ENCODE measurements at places on chromosomes 2 and 18.

- DNase-seq, result no peak
These were observed 119.4 kb downstream of the SEPTIN10 start for GRCh38 chr2:109494351-109494750.

GRCh38 chr2:149994057-149994728 is 406.6 kb upstream of the MMADHC start:
- no peak for DNase-seq

DNA sequence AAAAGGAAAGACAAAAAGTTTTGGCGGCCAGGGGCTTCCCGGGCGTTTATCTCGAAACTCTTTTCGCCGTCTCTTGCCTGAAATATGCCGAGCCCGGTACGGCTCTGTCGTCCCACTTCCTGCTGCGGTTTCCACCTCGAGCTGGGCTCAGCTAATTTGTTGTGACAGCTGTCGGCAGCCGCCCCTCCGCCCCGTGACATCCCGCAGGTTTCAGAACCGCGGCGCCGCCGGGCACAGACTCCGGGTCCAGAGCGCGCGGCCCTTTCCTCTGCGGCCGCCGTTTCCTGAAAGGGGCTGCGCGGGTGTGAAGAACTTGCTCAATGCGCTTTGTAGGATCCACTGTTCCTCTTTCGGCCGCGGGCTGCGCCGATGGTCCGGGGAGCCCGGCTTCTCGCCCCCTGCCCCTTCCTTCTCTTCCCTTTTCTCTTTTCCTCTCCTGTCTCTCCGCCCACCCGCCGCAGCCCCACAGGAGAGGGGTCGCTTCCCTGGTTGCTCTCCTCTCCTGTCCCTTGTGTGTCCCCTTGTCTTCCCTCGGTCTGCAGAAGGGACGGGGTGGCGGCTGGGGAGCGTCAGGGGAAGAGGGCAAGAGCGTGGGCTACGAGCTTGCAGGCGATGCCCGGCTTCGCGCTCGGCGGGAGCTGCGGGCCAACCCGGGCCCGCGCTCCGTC is 648 bp downstream of the ARID5A start:
- peak; percentile 70 for DNase-seq

DNA sequence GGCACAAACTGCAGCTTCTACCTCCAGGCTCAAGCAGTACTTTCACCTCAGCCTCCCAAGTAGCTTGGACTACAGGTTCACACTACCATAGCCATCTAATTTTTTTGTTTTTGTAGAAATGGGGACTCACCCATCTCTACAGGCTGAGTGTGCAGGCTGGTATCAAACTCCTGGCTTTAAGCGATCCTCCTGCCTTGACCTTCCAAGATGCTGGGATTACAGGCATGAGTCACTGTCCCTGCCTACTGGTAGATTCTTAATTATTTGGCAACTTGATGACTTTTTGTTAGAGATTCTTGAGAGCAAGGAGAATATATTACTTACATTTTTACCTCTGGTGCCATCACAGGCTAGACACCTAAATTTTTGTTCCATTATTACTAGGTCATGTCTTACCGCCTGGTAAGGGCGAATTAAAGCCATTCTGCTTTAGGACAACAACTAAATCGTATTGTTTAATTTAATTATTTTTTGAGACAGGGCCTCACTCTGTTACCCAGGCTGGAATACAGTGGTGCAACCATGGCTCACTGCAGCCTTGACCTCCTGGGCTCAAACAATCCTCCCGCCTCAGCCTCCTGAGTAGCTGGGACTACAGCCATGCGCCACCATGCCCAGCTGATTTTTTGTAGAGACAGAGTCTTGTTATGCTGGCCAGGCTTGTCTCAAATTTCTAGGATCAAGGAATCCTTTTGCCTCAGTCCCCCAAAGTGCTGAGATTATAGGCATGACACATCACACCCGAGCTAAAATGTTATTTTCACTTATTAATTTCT is 15.7 kb downstream of the DYNC1I2 start:
- DNase-seq, result no peak

DNA sequence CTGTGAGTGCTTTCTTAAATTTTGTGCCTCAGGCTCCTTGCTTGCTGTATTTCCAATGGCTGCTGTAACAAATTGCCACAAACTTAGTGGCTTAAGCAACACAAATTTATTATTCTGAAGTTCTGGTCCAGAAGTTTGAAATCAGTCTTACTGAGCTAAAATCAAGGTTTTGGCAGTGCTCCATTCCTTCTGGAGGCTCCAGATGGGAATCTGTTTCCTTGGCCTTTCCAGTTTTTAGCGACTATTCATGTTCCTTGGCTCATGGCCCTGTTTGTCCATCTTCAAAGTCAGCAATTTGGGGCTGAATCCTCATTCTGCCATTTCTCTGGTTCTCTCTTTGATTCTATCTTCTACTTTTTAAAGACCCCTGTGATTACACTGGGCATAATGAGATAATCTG is 31.8 kb downstream of the STRADB start:
- DNase-seq, result no peak

DNA sequence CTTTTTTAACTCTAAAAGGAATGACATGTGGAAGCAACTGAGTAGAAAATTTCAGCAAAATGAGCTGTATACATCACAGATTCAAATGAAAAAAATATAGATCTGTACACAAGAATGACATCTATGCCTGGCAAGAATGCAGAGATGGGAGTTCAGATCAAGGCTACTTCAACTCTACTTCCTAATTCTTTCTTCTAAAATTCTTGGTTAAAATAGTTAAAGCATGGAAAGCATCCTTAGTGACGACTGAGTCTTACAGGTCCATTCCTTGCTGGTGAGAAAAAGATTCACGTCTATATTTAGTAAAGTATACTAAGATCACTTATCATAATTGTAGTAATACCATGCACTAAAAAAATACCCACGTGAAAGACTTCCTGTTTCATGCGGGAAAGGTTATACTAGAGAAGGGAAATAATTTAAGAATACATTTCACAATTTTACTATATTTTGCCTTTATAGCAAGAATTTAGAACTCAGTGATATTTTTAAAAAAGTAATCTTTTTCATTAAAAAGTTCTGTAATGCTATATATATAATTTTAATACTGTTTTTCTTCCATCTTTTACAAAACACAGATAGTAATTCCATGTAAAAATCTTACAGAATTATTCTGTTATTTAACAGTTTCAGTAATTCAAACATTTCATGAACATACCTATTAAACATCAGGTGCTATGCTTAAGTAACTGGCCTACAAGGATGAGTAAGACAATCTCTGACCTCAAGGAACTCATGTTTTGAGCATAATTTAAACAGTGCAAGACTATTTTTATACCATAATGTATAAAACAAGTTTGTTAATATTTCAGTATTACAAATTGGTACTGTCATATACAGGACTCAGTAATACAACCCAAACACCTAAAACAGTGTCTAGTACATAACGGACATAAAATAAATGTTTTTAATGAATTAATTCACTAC is 159.6 kb downstream of the BAZ2B start:
- DNase-seq, result no peak

DNA sequence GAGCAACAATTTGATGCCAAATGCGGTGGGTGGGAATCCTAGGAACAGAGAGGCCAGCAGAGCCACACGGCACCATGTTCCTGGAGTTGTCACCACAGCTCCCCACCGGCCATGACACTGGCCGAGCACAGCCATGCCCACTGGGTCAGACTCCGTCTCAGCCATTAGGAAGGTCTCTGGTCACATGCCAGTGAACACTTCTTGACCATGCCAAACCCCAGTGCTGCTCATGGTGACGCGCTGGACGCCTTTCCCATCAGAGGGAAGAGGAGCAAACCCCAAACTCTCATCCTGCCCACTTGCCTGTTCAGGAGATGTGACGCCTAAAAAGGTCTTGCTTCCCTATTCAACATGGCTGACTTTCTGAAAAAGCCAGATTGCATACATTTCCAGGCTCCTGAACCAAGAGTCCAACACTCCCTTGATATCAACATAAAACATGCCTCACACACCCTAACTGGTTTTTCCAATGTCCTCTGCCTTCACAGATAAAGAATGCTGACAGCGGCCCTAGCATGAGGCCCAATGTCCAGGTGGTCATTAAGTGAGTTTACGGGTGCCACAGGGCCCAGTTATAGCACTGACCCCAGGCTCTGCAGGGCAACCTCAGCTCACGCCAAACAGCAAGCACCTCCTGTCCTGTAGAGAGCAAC is 31.9 kb downstream of the TFCP2L1 start:
- no peak for DNase-seq
